ENCODE measurements at places on chromosomes 2 and 18.

DNA sequence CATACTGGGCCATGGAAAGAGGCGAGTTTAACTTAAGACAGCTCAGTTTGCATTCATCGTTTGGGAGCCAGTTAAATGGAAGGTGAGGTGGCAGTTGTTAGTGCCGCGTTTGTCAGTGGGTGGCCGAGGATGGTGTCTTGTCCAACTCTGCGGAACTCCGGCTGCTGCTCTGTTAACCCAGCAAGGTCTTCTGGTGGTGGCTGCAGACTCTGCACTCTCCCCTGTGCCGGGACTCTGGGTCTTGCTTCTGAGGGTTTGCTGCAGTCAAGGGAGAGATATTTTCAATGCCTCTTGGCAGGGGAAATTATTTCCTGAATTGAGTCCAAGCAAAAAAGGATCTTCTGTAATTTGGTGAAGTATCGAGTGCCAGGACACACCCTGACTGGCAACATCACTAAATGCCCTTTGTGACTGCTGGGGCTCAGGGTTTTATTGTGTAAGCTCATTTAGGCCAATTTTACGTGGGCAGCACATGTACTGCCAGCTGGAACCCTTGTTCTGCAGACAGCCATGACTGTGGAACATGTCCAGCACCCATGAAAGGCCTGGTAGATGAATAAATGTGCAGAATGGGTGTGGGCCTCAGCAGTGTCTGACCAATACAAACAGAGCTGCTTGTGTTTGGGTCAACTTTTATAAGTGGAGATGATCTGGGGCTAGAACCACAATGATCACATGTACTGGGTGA is 58.1 kb downstream of the IL1R2 start:
- no peak for DNase-seq

DNA sequence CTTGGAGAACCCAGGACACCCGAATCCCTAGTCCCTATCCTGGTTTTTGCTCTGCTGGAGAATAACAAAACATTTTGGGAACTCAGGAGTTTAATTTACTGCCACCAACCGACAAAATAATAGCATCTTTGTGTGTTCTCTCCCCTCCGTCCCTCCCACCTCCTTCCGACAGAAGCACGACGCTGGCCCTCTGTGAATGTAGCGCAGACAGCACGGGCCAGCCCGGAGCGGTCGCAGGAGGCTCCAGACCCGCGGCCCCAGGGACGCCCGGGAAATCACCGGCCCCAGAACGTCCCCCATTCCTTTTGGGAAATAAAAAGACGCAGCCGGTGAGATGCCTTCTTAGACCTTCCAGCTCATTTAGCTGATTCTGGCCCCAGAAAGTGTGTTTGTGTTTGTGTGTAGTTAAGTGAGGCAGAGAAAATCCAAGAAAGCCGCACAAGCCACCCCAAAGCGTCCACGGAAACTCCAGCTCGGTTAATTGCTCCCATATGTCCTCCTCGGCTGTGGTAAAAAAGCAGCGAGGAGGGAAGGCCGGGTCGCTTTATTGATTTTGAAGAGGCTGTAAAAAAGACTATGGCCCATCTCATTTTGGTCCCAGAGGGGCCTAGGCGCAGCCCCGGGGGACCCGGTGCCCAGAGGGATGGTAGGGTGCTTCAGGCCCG is 577 bp upstream of the TANC1 start:
- DNase-seq, result peak; percentile 59

DNA sequence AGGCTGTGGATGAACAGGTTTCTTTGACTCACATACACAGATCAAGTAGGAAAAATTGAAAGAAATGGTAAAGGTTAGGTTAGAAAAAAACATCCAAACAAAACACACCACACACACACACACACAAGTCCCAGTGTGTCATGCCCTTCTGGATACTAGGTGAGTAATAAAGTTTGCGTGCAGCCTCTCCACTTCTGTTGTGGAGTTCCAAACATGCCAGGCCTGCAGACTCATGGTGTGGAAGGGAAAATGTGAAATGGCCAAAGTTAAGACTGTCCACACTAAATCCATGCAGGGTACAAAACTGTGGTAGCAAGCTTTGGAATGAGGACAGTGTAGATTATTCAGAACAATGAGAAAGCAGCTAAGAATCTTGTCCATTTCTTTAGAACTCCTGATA is 114.6 kb downstream of the IKZF2 start:
- peak; percentile 72 for DNase-seq

- DNase-seq, result peak; percentile 53
Observed at GRCh38 chr2:207008105-207008990, 69.0 kb downstream of the CPO start.
